ENCODE measurements at places on chromosomes 4 and X. TPM values are rescaled to one million over a fixed set of nuclear protein-coding genes. Genes with fewer than 3 reads are reported as not detected.

DNA sequence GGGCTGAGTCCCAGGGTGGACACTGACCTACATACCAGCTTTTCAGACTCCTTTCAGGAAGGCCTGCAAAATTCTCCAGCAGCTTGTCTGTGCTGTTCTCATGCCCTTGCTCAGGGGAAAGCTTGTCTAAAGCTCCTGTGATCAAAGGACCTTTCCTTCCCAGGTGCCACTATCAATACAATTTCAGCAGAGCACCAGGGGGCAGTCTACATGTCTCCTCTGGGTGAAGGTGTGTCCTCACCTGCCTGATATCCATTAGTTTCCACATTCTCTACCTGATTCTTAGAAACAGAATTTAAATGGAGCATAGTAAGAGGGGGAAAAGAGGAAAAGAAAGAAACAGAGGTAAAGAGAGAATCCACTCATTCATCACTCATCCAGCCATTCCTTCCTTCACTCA, 114.2 kb downstream of the PPARGC1A start:
- DNase-seq: no peak

DNA sequence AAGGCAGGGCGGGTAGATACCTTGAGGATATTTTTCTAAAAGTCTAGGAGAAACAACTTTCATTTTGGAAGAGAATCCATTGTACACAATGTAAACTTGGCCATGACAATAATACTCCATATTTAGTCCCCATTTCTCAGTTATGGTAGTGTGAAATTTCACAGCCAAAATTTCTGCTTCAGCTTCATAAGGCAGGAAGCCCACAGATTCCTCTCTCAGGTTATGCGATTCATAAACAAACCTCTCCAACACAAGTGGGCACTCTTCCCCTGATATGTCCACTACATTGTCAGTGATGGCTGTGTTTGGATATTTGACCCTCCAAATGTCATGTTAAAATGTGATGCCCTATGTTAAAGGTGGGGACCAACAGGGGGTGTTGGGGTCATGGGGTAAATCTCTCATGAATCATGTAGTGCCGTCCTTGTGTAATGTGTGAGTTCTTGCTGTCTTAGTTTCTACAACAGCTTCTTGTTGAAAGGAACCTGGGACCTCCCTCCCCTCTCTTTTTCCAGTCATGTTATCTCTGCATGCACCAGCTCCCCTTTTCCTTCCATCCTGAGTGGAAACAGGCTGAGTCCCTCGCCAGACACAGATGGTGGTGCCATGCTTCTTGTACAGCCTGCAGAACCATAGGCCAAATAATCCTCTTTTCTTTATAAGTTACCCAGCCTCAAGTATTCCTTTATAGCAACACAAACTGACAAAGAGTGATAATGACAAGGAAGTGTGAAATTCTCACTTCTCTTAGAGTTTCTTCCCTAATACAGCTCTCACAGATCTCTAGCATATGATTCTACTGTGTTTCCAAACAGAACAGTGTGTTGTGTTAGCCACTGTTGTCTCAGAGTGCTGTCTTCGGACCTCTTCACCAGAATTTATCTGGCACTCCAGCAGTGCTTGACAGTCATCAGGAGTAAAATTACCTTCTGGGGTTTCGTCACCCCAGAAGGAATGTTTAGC, 598.4 kb upstream of the GNPDA2 start:
- DNase-seq: no peak

The KDM6A gene
- total RNA-seq: 24.9 TPM

The TLR6 gene
- total RNA-seq: 3.9 TPM

DNA sequence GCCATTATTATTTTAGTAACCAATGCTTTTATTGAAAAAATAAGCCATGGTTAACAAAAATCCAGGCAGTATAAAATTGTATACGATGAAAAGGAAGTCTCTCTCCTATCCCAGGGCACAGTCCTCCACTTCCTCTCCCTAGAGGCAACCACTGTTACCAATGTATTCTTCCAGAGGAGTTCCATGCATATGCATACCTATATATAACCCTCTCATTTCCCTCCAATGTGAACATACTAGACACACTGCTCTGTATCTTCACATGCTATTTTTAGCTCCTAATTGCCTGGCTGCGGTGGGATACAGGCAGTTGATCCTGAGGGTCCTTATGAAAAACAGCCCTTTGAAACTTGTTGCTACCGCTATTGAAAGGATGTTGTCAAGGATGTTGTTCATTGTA, 33.8 kb downstream of the PRPS1 start:
- no peak for DNase-seq

The NR3C2 gene
- total RNA-seq: 1.9 TPM
